GM10248 (cell line): ENCODE measurements at places on chromosomes 6 and 20.

GRCh38 chr6:83226517-83226916, 33.4 kb downstream of the RWDD2A start:
- no peak for DNase-seq

DNA sequence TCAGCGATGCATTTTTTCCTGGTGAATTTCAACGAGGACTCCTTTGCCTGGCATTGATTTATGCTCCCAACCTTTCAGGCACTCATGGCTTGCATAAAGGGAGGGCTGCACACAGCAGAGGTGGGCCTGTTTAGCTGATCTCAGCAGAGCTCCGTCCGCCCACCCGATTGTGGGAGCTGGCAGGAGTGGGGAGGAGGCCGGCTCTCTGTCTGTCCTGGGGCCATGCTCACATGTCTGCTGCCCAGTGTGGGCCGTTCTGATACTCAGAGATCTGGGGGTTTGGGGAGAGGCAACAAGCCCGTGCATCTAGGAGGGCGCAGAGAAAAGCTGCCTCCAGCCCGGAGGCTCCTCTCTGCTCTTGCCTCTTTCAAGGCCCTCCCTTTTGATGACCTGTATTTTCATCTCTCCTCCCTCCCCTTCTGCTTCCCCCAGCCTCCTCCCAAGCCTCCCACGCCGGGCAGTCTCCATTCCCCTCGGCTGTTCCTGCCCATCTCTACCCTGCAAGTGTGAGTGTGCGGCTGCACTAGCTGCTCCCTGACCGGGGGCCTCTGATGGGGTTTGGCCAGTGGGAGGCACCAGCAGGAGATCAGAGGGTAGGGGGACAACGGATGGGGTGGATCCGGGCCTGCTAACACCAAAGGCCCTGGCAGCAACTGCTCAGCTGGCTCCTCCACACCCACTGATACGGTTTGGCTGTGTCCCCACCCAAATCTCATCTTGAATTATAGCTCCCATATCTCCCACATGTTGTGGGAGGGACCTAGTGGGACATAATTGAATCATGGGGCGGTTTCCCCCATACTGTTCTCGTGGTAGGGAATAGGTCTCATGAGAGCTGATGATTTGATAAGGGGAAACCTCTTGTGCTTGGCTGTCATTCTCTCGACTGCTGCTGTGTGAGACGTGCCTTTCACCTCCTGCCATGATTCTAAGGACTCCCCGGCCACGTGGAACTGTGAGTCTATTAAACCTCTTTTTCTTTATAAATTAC, 39.6 kb upstream of the MLN start:
- DNase-seq = no peak

GRCh38 chr20:34112600-34113101, 608 bp upstream of the EIF2S2 start:
- DNase-seq = peak; percentile 31

- no peak for DNase-seq
Measured at GRCh38 chr20:58986286-58986967, 5.4 kb downstream of the NELFCD start.

- DNase-seq = no peak
Measured at GRCh38 chr20:46367234-46367633, 39.2 kb downstream of the ELMO2 start.

DNA sequence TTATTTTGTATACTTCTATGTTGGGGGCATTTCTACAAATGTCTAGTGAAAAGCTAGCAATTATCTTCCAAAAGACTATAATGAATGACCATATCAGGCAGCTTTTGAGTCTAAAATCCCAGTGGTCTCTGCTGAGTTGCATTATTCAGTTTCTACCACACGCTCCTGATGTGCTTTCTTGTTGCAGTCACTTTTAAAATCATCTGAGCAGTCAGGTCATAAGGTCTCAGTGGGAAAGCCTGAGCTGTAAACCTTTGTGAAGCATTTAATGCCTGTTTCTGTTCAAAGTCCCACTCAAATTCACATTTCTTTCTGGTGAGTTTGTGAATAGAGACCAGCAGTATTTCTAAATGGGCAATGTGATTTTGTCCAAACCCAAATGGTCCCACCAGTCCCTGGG, 1681.5 kb downstream of the HACE1 start:
- no peak for DNase-seq

GRCh38 chr6:105821777-105822176, 264.4 kb upstream of the PRDM1 start:
- DNase-seq = no peak

GRCh38 chr6:159525445-159526025, 167.5 kb downstream of the SOD2 start:
- no peak for DNase-seq

DNA sequence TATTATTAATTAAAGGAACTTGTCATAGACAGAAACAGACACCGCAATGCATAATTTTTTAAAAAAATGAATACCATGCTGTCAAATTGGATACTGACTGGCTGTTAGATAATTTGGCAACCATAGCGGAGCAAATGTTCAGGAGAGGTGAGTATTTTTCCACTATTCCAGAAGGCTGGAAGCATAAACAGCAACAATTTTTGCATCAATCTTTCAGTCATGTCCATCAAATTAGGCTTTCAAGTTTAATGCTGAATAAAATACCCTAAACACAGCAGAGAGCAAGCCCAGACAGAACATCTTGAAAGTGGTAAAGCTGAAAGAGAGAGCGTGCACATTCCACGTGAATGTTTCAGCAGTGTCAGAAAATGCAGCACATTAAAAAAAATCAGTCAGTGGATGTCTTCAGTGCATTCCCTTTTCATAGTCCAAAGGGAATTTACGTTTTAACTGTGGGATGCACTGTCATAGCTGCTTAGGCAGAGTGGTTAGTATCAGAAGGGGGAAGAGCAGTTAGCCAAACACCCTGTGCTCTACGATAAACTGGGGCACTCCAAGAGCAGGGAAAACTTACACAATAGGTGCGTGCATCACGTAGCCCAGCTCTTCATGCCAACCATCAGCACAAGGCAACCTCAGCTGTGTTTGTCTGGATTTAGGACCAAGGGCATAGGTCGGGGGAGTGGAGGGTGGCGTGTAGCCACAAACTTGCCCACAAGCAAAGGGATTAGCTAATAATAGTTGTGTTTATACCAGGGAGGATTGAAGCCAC, 116.2 kb upstream of the STMND1 start:
- DNase-seq = no peak

- no peak for DNase-seq
Measured at GRCh38 chr20:19975436-19975799, 41.7 kb upstream of the NAA20 start.

GRCh38 chr6:28001751-28002150, 44.7 kb downstream of the OR2B6 start:
- DNase-seq = no peak

DNA sequence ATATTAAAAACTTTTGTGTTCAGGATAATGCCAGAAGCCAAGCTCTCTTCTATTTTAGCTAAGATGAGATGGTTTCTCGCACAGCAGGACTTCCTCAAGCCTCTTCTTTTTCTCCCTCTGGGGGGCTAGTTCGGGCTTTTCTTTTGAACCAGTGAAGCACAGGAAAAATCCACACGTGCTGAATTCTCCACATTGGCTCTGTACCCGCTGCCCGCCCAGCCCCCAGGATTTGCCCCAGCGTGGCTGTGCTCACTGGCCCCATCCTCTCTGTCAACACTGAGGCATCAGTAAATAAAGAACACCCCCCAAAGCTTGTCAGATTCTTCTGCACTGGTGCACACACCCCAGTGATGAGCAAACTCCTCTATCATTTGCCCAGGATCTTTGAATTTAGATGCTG, 232.8 kb downstream of the ZNF217 start:
- no peak for DNase-seq

DNA sequence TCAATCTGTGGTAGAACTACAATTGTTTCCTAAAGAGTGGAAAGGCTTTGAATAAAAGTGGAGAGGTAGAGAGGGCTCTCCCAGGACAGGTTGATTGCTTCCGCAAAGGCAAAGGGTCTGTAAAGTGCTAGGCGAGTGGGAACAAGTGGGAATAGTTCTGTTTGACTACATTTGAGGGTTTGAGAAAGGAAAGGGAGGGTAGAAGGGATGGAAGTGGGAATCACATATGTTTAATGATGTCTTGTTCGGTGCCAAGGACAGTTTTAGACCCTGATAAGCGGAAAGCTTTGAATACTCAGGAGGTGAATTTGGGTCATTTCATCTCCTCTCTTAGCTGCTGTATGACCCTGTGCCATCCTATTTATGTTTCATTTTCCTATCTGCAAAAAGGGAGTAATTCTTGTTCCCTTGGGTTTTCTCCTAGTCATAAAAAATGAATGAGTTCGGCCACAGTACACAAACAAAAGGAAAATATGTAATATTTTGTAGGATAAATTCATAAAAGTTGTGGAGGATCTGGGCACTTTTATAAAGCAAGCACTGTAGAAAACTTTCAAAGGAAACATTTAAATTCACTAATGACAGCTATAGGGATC, 1.7 kb upstream of the PIM1 start:
- DNase-seq = no peak

DNA sequence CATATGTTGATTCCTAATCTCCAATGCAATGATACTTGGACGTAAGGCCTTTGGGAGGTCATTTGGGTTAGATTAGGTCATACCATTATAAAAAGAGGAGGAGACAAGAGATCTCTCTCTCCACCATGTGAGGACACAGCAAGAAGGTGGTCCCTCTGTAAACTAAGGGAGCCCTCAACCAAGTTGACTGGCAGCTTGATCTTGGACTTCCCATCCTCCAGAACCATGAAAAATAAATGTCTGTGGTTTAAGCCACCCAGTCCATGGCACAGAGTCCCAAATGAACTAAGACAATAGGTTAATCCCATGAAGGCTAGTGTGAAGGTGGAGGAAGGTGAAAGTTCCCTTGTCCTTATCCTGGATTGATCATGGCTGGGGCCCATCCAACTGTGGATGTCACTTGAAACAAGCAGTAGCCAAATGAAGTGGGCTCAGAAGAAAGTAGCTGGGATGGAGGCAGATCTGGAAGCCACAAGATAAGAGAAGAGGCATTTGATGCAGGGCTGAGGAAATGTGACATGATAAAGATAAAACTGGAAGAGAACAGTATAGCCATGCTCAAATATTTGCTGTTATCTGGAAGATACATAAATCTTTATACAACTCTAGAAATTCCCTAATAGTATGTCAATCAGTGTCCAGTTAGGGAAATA, 99.9 kb downstream of the BANF2 start:
- DNase-seq = no peak

GRCh38 chr6:98931696-98932095, 16.1 kb downstream of the FBXL4 start:
- no peak for DNase-seq
